T-cell (primary cell): ENCODE measurements at places on chromosomes 2 and 18.

DNA sequence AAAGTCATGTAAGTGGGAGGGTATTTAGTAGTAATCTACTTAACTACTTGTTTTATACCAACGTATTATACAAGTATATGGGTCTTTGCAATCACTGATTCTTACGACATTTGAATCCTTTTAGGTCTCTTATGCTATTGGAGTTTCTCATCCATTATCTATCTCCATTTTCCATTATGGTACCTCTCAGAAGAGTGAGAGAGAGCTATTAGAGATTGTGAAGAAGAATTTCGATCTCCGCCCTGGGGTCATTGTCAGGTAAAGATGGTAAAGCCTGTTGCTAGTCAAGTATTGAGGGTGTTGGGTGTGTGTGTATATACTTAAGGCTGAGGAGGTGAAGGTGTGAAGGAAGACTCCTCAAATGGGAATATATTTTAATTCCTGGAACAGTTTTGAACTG is 3.8 kb downstream of the MAT2A start:
- DNase-seq: no peak

DNA sequence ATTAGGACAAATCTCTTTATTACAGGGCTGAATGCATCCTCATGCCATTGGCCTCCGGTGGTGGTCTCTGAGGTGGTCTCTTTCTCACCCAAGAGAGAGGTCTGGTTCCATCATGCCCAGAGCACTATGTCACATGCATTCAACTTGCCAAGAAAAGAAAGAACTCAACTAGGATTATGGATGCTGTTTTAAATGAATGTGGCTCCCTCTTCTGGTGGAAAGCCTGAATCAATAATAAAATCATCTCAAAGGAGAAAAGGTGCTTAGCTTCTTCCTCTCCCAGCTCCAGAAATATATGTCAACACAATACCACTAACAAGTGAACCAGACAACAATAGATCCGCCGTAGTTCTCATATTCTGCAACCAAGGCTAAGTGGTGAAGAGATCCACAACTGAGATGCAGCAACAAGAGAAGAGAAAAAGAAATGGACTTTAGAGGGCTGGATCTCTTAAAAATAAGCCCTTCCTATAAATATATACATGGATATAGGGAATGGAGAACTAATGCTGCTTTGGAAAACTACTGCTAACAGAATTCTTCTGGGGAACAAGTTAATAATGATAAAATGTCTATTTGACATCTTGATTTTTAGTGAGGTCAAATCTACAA is 396.8 kb downstream of the NCKAP5 start:
- no peak for DNase-seq

- no peak for DNase-seq
Observed at GRCh38 chr2:2825516-2826208, 494.6 kb upstream of the MYT1L start.

GRCh38 chr18:39232490-39232889 is 1666.9 kb upstream of the CELF4 start:
- no peak for DNase-seq

GRCh38 chr2:201900362-201900761 is 94.0 kb downstream of the CDK15 start:
- no peak for DNase-seq

- no peak for DNase-seq
Observed at GRCh38 chr2:124953921-124954320, 928.8 kb downstream of the CNTNAP5 start.

DNA sequence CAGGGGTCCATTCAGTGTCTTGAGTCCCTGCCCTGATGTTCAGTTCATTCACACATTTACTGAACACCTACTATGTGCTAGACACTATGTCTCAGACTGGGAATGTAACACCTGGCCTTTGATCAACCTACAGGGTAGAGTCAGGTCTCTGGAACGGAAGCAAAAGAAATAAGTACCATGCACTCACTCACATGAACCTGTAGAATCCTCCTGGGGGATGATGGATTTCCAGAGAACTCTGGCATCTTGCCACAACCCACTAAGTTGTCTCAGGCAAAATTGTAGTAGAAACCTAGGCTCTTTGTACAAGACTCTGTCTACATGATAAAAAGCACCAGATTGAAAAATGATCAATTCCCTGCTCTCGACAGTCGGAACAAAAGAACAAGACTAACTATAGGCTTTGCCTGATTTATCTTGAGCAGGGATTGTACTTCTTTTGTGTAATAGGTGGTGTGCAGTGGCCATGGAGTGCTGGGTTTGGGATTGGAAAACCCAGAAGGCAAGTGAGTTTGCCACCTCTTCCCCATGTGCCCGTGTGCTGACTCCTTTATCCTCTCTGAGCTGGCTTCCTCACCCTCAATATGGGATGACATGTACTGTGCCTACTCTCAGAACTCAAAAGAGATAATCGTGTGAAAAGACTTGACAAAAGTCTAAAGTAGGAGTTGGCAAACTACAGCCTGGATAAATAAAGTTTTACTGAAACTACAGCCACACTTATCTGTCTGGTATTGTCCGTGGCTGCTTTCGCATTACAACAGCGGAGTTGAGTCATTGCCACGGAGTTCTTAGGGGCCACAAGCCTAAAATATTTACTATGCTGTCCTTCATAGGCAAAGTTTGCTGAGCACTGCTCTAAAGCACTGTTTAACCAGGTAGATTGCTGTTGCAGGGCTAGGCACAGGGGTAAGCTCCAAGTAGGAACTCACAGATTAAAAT is 4.4 kb downstream of the CAPN14 start:
- no peak for DNase-seq

DNA sequence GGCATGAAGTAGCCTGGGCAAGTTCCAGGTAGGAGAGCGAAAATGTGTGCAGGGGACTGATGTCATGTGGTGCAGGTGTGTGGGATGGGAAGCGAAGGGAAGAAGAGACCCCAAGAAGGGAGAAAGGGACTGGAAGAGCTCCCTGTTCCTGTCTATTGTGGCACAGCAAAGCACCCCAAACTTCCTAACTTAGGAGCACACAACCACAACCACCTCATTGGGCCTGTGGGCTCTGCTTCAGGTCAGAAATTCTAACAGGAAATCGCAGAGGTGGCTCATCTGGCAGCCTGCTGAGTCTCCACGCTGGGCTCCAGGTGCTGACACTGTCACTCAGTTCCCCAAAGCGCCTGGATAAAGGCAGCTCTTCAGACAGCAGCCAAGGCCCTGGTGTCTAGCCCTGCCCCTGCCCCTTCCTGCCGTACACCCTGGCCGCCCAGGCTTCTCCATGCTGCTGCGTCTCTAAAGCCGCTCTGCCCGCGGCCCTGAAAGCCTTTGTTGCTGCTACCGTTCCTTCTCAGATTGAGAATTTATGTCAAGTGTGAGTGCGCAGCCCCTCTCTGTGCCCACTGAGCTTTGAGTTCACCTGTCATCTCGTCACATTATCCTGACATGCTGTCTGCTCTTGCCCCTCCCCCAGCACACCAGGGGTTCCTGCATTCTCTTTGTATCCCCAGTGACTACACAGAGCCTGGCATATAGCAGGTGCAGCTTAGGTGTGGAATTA is 140.2 kb upstream of the BCL2L11 start:
- DNase-seq: no peak

GRCh38 chr18:57086163-57086562 is 60.7 kb upstream of the BOD1L2 start:
- DNase-seq: no peak
